ENCODE measurements at places on chromosomes 4 and X.
A peak's percentile ranks its signal among the peaks of the same experiment; 100 is the strongest.

- DNase-seq: no peak
These were observed 25.3 kb downstream of the TRMT44 start for GRCh38 chr4:8465615-8466611.

GRCh38 chrX:10189317-10190268, 32.8 kb downstream of the CLCN4 start:
- DNase-seq: peak; percentile 50

GRCh38 chr4:111113591-111113990, 490.7 kb upstream of the PITX2 start:
- no peak for DNase-seq

GRCh38 chrX:40105835-40106675, 8.3 kb upstream of the BCOR start:
- DNase-seq: no peak

DNA sequence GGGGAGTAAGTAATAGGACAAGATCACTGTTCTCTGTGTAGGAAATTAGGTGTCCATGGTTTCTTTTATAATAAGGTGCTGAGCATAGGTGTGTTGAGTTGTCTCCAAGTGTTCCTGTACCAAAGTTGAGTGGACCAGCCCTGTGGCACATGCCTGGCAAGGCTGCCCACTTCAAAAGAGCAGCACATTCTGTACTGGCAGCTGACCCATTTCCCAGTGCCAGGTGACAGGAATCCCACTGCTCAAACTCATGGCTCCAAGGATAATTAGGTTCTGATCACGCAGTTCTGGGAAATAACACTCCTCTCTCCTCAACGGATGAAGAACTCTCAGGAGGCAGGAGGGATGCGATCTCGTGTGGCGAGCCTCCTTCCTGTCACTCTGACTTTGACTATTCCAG, 12.8 kb upstream of the LGI2 start:
- DNase-seq: no peak

DNA sequence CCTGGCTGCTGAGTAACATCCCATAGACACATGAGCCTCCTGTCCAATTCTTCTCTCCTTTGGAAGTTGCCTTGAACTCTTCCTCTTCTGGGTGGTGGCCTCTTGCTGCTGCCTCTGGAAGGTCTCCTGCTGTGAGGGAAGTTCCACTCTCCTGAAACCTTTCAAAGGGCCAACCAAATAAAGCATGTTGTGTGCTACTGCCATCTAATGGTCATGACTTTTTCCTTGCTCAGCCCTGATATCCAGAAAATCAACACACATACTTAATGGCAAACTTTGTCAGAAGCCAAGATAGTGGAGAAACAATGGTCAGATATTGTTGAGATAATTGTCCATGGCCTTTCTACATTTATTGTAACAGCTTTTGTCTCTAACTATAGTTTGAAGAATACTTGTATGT, 19.1 kb upstream of the ZXDA start:
- no peak for DNase-seq

GRCh38 chr4:22029803-22030202, 81.2 kb upstream of the KCNIP4 start:
- no peak for DNase-seq

DNA sequence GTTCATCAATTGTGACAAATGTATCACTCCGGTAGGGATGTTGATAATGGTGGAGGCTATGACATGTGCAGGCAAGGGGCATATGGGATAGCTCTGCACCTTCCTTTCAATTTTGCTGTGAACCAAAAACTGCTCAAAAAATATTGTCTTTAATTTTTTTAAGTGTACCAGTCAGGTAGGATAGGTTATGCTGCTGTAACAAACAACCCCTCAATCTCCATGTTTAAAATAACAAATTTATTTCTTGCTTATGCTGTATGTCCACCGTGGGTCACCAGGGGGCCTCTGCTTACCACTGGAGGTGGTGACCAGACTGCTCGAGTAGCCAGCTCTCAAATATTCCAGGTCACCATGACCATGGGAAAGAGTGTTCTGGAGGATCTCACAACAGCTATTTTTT, 23.4 kb upstream of the MSX1 start:
- DNase-seq: no peak

DNA sequence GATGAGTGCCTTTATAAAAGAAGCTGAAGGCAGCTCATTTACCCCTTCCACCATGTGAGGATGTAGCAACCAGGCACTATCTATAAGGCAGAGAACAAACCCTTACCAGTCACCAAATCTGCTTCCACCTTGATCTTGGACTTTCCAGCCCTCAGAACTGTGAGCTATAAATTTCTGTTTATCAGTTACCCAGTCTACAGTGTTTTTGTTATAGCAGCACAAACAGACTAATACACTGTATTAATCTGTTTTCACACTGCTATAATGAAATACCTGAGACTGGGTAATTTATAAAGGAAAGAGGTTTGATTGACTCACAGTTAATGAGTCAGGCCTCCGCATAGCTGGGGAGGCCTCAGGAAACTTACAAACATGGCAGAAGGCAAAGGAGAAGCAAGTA, 91.2 kb downstream of the SOWAHB start:
- no peak for DNase-seq

DNA sequence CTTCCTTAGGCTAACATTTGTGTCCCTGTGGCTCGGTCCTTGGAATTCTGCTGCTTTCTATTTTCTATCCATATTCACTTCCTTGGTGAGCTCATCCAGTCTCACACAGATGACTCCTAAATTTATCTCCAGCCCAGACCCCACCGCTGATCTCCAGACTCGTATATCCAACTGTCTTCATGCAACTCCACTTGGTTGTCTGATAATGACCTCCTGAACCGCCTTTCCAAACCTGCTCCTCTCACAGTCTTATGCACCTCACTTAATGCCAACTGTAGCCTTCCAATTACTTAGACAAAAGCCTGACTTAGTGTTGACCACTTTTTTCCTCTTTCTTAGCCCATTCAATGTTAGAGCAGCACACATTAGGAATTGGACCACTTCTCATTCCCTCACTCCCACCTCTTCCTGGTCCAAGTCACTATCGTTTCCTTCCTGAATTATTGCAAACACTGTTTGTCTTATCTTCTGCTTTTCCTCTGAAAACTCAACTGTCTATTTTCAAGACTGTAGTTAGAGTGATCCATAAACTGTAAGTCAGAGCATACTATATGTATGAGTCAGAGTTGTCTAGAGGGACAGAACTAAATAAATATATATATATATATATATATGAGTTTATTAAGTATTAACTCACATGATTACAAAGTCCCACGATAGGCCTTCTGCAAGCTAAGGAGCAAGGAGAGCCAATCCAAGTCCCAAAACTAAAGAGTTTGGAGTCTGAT, 292.5 kb downstream of the UNC5C start:
- DNase-seq: peak; percentile 2

- DNase-seq: no peak
These were observed 53.3 kb downstream of the JADE1 start for GRCh38 chr4:128862608-128863311.

GRCh38 chr4:89898304-89898716, 3.7 kb downstream of the MMRN1 start:
- DNase-seq: no peak

- peak; percentile 11 for DNase-seq
These were observed 48.5 kb downstream of the SLC9A7 start for GRCh38 chrX:46710425-46710824.

GRCh38 chr4:33924811-33925210, 2319.5 kb downstream of the ARAP2 start:
- DNase-seq: no peak

GRCh38 chrX:2828959-2829411, 255 bp downstream of the GYG2 start:
- DNase-seq: no peak

- peak; percentile 57 for DNase-seq
These were observed 15.7 kb downstream of the PRKX start for GRCh38 chrX:3697701-3698279.

- DNase-seq: peak; percentile 8
These were observed 153.4 kb upstream of the PPP3CA start for GRCh38 chr4:101500742-101501141.

DNA sequence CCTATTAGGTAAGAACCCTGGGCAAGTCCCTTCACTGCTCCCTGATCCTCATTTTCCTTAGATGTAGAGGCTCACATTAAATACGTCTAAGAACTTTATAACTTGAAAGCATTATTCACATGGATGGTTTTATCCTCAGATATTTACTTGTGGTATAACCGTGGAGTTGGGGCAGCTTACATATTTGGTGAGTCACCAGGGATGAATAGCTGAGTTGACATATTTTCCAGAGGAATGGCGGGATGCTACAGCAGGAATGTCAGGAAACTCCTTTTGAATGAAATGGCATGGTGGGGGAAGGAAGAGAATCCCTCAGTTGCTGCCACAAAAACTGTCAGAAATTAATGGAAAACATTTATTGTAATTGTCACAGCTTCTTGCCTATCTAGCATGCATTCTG, 165.3 kb upstream of the RPS6KA3 start:
- DNase-seq: peak; percentile 44

- DNase-seq: no peak
These were observed 274.6 kb upstream of the BOD1L1 start for GRCh38 chr4:13902146-13902545.

- no peak for DNase-seq
These were observed 62.8 kb upstream of the NEIL3 start for GRCh38 chr4:177246641-177247584.

DNA sequence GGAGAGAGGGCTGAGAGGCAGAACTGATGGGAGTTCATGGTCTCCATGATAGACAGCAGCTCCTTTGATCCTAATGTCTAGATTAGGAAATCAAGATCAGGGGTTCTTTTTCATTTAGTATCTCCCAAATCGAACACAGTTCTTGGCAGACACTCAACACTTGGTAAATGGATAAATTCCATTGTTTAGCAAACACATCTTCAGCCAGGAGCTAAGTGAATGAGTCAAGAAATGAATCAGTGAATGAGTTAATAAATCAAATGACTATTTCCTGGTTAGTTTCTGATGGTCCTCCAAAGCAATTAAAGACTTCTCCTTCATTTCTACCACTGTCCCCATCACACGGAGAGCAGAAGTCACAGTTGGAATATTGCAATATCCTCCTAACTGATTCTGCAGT, 120.0 kb upstream of the SHISA3 start:
- DNase-seq: peak; percentile 8

DNA sequence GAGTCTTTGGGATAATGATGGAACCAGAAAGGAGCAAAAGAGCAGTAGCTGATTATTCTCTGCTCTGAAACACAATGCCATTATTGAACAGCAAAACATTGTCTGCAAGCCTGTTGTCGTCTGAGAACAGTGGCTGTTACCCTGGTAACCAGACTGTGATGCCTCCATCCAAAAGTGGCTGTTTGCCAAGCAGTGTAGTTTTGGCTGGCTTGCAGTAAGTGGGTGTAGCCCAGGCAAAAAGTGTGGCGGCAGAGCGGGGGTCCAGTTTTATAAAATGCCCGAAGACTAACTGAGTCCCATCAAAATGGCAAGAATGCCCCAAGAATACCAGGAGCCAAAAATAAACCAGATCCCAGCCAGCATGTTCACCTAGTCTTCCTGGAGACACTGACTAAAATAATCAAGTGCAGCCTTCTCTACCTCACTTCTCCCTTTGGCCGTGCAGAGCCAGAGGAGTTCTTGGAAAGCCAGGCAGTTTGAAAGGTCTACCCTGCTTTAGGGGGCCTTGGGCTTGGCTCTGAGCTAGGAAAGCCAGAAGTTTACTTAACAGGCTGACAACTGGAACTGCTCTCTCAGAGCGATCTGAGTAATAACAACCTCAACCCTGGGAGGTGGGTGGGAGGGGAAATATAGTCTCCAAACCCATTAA, 2.6 kb downstream of the PLP1 start:
- DNase-seq: no peak

GRCh38 chr4:128461291-128462102, 173.9 kb upstream of the PGRMC2 start:
- DNase-seq: peak; percentile 79

DNA sequence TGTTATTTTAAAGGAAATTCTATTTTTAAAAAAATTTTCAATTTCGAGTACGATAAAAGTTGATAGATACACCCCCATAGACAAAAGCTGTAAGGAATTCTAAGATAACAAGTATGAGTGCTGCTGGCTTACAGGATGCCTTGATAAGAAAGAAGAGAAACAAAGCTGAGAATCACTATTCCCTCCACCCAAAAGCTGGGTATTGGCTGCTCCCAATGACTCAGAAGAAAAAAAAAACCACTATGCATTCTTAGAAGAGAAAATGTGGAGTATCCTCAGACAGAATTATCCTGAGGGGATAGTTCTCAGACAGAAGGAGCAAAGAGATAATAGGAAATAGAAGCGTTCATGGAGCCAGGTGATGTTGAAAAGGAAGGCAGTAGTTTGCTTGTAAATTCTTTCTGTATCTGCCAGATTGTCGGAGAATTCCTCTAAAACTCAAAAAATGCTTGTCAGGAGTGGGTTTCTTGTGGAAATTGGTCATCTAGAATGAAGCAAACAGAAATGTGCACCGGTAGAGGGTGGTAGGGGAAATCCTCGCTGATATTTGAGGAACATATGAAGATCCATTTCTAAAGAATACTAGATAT, 217.5 kb upstream of the ADAMTS3 start:
- no peak for DNase-seq

- no peak for DNase-seq
These were observed 129.6 kb upstream of the RASGEF1B start for GRCh38 chr4:81601358-81601694.

DNA sequence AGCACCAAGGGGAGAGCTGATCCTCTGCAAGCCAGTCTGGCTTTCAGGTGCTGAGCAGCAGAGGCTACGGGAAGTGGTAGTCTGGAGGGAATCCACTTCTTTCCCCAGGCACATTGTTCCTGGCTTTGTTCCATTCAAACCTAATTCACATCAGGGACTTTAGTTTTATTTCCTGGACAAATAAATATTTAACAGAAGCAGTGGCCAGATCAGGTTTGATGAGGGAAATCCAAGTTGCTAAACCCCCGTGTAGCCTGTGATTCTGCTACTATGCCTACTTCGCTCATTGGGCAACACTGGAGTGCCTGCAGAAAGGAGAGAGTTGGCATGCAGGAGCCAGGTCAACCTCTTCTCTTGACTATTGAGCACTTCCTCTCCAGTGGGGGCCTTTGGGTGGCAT, 13.8 kb upstream of the STBD1 start:
- no peak for DNase-seq

GRCh38 chrX:110755611-110756010, 40.0 kb downstream of the CHRDL1 start:
- DNase-seq: no peak

- peak; percentile 97 for DNase-seq
These were observed 169.8 kb downstream of the BTC start for GRCh38 chr4:74624351-74625151.

GRCh38 chr4:26731351-26732035, 129.1 kb upstream of the STIM2 start:
- DNase-seq: no peak

GRCh38 chr4:79315891-79316290, 10.0 kb downstream of the NAA11 start:
- DNase-seq: no peak

DNA sequence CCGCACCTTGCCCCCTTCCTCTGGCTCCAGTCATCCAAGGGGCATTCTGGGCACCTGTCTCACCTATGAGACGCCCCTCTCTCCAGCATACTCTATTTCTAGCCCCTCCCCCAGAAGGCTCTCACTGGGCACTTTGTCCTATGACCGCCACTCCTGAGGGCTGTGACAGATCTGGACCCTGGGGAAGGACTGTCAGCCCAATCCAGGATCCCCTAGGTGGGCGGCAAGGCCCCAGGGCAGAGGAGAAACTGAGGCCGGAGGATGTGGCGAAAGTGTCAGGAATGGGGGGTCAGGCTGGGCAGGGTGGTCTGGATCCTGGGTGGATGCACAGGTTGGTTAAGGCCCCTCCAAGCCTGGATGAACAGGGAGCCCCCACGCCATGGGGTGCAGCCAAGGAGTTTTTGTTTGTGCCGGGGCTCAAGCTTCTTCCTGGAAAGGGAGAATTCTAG, 16.2 kb upstream of the NAT8L start:
- no peak for DNase-seq

GRCh38 chrX:43836435-43837184, 45.6 kb downstream of the MAOB start:
- DNase-seq: peak; percentile 2

Data from HT1080 (cell line).